ENCODE measurements at places on chromosomes 5 and 9. TPM values are rescaled to one million over a fixed set of nuclear protein-coding genes. Genes with fewer than 3 reads are reported as not detected.

NEURL1B gene
- 32.9 TPM for total RNA-seq

NDUFB6 gene
- 97.6 TPM for total RNA-seq

TMEM171 gene
- not detected for total RNA-seq

GRCh38 chr5:35876454-35876853, 19.8 kb downstream of the IL7R start:
- H3K4me1 ChIP-seq: no peaks in the 10 kb centered on the region
- no peak overlapping the region for H3K27ac ChIP-seq
- no peaks in the 10 kb centered on the region for H3K27me3 ChIP-seq

GRCh38 chr9:117779760-117780159, 75.6 kb downstream of the TLR4 start:
- no peaks in the 10 kb centered on the region for H3K36me3 ChIP-seq
- no peaks in the 10 kb centered on the region for H3K4me1 ChIP-seq
- no peak for DNase-seq
- no peak overlapping the region for H3K4me3 ChIP-seq
